Kidney glomerular epithelial cell (primary cell): ENCODE measurements at places on chromosomes 7 and 10.

DNA sequence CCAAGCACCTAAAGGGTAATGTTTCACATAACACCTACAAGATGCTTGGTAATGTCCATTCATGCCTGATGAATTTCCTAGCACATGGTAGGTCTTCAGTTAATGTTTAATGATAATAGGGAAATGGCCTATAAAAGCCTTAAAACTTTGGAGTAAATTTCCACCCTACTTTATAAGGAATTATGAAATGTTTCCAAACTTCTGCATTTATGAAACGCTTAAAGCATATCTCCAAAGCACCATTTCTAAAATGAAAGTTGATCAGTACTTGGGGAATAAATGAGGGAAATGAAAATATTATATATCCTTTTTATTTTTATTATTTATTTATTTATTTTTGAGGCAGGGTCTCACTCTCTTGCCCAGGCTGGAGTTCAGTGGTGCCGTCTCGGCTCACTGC lies 51.8 kb downstream of the INPP5F start:
- DNase-seq: no peak

GRCh38 chr10:113563306-113564088 lies 10.6 kb downstream of the HABP2 start:
- DNase-seq: peak; percentile 63

GRCh38 chr7:67661-68395 lies 124.5 kb upstream of the FAM20C start:
- DNase-seq: no peak

- no peak for DNase-seq
Measured at GRCh38 chr10:78254013-78254412, 220.3 kb downstream of the RPS24 start.

- no peak for DNase-seq
Measured at GRCh38 chr10:63766745-63767137, 245.5 kb downstream of the REEP3 start.

GRCh38 chr10:123726381-123726780 lies 60.2 kb downstream of the GPR26 start:
- DNase-seq: no peak

GRCh38 chr10:30027057-30028005 lies 32.1 kb downstream of the JCAD start:
- DNase-seq: no peak

DNA sequence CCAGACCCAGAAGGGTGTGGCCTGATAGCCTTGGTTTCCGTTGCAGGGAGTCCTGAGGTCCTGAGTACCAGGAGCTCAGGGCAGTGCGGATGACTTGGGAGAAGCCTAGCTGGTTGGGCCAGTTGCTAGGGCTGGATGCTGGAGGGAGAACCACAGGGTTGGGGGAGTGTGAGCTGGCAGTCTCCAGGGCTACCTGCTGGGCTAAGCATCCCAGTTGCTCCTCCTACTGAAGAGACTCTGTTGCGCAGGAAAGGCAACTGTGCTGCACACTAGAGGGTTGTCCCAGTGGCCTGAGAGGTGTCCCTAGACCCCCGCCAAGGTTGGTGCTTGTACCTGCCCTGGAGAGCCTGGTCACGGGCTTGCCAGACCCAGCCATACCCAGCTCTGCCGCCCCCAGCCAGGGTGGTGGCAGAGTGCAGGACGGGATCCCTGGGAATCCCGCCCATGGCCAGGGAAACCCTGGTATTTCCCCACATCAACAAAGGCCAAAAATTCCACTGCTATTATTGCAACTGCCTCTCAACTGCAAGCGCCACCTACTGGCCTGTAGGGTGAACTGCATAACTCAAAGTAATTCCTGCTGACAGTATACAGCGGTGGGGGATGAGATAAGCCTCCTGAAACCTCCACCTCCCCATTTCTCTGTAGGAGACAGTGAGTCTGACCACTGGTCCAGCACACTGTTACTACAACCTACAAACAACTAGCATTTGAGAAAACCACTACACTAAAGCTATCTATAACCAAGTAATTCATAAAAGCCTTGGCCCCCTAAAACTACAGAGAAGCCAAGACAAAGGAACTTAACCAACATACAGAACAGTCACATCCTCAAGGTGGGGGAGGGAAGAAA lies 67.6 kb upstream of the DDC start:
- DNase-seq: peak; percentile 46

DNA sequence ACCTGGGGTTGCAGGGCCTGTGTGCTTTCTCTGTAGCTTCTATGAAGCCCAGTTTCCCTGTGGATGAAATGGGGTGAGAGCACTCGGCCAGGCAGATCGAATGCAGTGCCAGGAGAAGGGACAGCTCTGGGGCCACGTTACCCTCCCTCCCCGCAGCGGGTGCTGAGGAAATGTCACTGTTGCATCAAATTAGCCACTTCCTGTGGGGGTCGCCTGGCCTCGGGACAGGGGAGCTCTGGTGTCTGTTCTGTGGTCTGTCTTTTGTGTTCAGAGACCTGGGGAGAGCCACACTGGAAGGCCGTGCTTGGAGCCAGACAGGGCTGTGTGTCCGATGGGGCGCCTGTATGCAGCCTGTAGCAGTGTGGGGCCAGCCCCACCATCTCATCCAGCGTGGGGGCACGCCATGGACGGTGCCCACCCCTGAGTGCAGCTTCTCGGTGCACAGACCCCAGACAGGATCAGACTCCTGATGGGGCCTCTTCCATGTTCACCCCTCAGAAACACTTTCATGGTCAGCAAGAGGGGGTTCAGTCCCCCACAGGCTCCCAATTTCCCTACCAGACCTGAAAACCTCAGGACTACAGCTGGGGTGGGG lies 13.6 kb downstream of the TTYH3 start:
- DNase-seq: no peak

DNA sequence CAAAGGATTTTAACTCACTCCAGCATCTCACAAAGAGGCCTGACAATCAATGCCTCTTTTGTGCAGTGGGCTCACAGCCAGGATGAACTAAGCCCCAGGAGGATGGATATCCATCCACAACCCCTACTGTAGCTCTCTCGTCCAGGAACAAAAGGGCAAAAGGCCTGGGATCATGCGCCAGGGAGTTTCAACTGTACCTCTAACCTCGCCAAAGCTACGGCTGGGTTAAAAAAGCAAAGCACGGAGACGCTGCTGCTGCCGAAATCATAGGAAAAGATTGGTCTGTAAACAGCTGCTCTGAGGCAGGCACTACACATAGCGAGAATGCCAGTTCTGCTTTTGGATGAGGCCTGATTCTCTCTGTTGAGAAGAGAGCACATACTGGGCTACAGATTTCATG lies 32.1 kb downstream of the VSTM4 start:
- no peak for DNase-seq
